ENCODE measurements at places on chromosomes 11 and 22. TPM values are rescaled to one million over a fixed set of nuclear protein-coding genes. Genes with fewer than 3 reads are reported as not detected.

PARVA gene
- 36.7 TPM for total RNA-seq

UBQLNL gene
- 0.27 TPM for total RNA-seq

DNA sequence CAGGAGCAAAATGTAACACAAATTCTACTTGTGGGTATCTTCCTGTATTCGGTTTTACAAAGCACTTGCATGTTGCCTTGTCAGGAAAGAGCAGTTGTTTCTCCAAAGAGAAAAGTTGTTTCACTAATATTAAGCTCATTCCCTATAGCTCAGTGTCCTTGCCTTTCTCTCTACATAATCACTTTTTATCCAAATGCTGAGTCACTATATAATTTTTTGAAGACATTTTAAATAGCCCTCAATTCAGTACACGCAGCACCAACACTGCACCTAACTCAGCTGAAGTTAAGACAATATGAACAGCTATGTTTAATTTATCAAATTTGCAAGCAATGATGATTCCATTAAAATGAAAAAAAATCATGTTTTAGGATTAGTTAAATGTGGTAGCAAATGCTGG is 14.5 kb upstream of the MRTFA start:
- DNase-seq = no peak

GRCh38 chr22:30044369-30044768 is 35.9 kb upstream of the HORMAD2 start:
- peak; percentile 77 for DNase-seq

DNA sequence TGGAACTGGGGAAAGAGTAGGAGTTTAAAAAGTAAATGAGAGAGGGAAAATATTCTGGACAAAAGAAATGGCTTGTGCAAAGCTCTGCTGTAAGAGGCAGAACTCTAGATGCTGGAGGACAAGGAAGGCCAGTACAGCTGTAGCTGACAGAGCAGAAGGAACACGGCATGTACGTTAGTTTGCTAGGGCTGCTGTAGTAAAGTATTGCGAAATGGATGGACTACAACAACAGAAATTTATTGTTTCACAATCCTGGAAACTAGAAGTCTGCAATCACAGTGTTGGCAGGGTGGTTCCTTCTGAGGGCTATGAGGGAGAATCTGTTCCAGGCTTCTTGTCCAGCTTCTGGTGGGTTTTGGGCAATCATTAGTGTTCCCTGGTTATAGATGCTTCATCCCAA is 454.4 kb downstream of the NTM start:
- no peak for DNase-seq

Measured in upper lobe of left lung (tissue), 6 donors.